Activated CD4-positive, alpha-beta memory T cell treated with anti-CD3 and anti-CD28 coated beads for 36 hours (primary cell): ENCODE measurements at places on chromosomes 2 and 18. TPM values are rescaled to one million over a fixed set of nuclear protein-coding genes. Genes with fewer than 3 reads are reported as not detected.
A peak's percentile ranks its signal among the peaks of the same experiment; 100 is the strongest.

DNA sequence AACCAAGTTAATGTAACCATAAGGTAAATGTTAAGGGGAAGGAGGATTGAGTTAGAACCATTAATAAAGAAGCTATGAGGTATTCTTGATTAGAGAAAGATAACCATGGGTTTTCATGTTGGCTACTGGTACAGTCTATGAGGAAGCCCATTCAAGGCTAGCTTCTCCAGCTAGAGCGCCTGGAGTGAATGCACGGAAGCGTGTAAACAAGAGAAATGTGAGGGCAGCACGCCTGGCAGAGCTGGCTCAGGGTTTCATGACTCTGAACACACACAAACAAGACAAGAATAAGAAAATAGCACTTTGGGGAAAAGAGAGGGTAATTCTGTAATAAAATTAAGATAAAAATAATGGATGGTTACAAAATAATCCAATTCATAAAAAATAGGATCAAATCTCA, 255.3 kb downstream of the PDE11A start:
- DNase-seq, result no peak

- DNase-seq, result no peak
These were observed 243.9 kb upstream of the SIX2 start for GRCh38 chr2:45253151-45253550.

- DNase-seq, result peak; percentile 54
These were observed 22.0 kb downstream of the MARCHF4 start for GRCh38 chr2:216350214-216350791.

GRCh38 chr2:237497009-237497837, 10.2 kb downstream of the MLPH start:
- DNase-seq, result no peak

- peak; percentile 19 for DNase-seq
These were observed 48.2 kb downstream of the CRIM1 start for GRCh38 chr2:36403675-36404230.

GRCh38 chr2:145066856-145067548, 547.1 kb upstream of the ZEB2 start:
- no peak for DNase-seq

- DNase-seq, result no peak
These were observed 347.5 kb downstream of the CELF4 start for GRCh38 chr18:37218022-37218590.

DNA sequence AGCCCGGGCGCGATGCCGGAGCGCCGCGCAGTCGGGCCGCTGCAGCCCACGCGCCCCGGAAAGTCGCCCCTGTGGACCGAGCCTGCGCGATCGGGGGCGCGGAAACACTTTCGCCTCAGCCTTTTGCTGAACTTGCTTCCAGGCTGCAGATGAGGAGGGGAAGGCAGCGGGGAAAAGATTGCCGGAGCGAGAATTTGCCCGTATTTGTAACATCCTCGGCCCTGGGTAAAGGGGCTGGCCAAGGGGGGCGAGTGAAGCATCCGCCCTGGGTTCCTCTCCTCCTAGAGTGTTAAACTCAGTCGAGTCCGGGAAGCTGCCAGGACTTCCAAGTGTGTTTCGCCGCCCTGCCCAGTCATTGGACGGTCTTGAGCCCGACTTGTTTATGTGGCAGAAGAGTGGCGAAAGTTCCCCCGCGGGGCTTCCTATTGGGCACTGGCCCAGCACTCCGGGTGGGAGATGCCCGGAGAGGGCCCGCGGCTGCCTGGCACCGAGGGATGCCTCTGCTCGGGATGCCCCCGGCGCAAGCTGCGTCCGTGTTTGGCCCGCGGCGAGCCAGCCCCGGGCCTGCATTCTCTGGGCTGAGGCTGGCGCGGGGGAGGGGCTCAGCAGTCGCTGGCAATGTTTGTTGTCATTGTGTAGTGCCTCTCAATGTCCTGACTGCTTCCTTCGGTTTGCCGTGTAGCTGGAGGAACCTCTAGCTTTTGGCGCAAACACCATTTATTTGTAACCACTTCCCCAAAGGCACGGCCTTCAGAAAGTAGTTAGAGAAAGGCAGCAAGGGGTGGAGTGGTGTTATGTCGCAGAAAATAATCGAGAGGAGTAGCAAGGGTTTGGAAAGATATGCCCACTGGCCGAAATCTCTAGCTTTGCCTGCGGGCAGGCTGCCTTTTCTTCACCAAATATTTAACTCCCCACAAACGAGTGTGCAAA, 1.1 kb downstream of the CYBRD1 start:
- peak; percentile 25 for DNase-seq

DNA sequence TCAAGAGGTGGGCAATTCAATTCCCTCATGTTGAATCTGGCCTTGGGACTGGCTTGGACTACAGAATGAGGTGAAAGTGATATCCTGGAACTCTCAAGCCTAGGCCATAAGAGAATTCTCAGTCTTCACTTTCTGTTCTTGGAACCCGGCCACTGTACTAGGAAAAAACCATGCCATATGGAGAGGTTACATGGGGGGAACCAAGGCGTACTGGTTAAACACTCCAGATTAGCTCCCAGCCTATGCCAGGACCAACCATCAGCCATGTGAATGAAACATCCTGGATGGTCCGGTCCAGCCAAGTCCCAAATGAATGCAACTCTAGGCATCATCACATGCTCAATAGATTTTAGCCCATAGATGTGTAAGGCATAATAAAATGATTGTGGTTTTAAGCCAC, 56.4 kb downstream of the ZNF385B start:
- DNase-seq, result no peak

- no peak for DNase-seq
These were observed 197.2 kb downstream of the CYP26B1 start for GRCh38 chr2:71950256-71951082.

- no peak for DNase-seq
These were observed 74.3 kb upstream of the ADAM23 start for GRCh38 chr2:206368933-206369569.

DNA sequence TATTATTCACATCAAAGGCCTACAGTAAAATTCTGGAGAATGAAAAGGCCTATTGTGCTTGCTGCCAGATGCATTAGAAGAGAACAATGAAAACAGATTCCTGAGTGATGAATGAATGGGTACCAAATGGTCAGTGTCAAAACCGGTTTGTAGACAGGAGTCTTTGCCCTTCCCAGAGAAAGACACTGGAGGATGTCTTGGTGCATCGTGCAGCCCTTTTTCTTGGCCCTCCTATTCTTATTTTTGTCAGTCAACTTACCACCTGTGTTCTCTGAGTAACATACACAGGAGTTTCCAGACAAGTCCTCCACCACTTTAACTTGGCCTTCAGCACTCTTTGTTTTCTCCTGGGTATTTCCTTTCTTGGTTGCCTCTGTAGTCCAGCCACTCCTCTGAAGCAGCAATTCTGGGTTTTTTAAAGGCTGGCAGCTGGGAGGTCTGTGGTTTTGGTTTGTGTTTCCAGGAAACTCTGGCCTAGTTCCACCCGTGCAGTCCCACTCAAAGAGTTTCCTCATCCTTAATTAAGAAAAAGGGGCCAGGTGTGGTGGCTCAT, 29.4 kb downstream of the PSTPIP2 start:
- DNase-seq, result peak; percentile 56

DNA sequence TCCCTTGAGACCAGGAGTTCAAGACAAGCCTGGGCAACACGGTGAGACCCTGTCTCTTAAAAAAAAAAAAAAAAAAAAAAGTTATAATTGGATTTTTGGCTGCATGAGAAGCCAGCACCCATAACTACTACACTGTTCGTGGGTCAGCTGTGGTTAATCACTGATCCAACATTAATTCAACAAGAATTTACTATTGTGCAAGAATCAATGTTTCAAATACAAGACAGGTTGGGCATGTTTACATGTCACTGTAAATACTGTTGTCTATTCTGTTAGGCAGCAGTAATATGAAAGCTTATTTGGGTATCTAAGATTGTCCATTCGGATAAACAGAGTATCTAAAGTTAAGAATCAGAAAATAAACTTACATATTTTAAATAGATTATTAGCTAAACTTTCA, 62.3 kb downstream of the ESCO1 start:
- DNase-seq, result no peak

- no peak for DNase-seq
These were observed 77.2 kb downstream of the TLK1 start for GRCh38 chr2:171083451-171083850.

GRCh38 chr2:239266434-239266766, 134.4 kb downstream of the HDAC4 start:
- DNase-seq, result no peak

DNA sequence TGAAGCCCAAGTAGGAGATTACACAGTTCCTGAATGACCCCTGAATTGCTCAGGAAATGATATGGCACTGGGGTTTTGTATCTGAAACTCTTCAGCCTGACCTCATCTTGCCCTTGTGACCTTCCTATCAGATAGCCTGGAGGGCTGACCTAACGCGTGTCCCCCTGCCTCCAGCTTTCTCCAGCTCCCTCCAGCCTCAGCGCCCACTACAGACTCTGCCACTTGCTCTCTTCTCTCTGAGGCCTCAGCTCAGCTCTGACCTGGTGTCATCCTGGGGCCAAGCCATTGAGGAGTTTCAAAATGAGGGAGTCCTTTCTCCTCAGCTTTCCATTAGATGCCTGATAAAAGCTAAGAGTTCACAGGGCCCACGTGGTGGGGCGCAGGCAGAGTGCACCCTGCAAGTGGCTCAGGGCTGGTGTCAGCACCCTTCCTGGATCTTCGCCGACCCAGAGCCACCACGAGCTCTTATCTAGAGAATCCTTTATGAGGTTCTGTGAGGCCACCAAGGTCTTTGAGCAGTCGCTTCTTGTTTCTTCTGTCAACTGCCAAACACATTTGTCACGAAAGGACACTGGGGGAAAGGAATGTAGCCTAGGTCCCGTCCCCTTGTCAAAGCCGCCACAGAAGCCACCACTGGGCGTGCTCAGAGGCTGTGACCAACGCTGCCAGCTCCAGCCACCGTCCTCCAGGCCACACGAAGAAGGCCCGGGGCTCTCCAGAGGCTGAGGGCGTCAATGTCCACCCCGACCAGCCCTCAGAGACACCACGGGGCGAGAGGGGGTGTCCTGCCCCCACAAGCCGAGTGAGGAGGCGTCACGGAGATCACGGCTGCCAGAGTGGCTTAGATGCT, 131.3 kb upstream of the GPC1 start:
- no peak for DNase-seq

GRCh38 chr2:228688007-228688645, 506.6 kb upstream of the SPHKAP start:
- no peak for DNase-seq

GRCh38 chr2:224956706-224957105, 85.6 kb downstream of the DOCK10 start:
- no peak for DNase-seq

GRCh38 chr18:59951591-59951990, 51.8 kb downstream of the PMAIP1 start:
- no peak for DNase-seq

ANKAR gene
- total RNA-seq, result 3.4 TPM

SLC16A14 gene
- total RNA-seq, result 1.1 TPM
